ENCODE measurements at places on chromosomes 13 and 19.

DNA sequence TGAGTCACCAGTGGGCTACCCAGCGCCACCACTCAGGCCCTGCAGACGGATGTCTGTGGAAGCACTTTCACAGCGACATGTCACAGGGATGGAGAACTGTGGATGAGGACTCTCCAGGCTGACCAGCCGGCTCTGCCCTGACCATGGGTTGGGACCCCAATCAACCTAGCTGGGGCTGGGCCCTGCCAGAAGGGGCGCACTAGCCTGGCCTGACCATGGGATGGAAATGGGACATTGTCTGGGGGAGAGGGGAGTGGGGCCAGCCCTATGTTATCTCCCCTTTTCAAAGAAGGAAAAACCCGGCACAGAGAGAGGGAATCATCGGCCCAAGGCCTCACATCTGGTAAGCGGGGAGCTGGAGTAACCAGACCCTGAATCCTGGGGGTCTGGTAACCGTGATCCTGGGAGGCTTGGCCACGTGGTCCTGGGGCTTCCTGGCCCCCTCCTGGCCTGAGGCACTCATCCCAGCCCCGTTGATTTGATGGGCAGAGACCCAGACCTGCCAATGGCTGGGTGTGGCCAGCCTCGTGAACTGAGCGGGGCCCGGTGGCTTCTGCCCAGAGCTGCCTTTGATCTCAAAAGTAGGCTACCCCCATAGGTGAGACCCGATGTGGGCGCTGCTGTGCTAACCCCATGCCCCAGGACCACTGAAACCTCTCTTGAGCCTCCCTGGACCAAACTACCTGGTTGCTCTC lies 11.2 kb upstream of the SLC7A10 start:
- DNase-seq, result no peak

GRCh38 chr19:16293118-16294091 lies 31.2 kb upstream of the KLF2 start:
- no peak for DNase-seq

GRCh38 chr13:31022928-31023530 lies 90.6 kb downstream of the TEX26 start:
- DNase-seq, result no peak

DNA sequence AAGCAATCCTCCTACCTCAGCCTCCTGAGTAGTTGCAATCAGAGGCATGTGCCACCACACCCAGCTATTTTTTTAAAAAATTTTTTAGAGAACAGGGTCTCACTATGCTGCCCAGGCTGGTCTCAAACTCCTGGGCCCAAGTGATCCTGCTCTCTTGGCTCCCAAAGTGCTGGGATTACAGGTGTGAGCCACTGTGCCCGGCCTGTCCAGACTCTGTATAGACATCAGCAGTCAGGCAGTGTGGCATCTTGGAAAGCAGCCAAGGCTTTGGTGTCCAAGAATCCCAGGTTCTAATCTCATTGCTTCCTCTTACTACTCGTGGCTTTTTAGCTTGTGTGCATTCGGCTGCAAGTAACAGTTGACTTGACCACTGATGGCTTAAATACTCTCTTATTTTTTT lies 43.4 kb downstream of the BICRA start:
- DNase-seq, result no peak

DNA sequence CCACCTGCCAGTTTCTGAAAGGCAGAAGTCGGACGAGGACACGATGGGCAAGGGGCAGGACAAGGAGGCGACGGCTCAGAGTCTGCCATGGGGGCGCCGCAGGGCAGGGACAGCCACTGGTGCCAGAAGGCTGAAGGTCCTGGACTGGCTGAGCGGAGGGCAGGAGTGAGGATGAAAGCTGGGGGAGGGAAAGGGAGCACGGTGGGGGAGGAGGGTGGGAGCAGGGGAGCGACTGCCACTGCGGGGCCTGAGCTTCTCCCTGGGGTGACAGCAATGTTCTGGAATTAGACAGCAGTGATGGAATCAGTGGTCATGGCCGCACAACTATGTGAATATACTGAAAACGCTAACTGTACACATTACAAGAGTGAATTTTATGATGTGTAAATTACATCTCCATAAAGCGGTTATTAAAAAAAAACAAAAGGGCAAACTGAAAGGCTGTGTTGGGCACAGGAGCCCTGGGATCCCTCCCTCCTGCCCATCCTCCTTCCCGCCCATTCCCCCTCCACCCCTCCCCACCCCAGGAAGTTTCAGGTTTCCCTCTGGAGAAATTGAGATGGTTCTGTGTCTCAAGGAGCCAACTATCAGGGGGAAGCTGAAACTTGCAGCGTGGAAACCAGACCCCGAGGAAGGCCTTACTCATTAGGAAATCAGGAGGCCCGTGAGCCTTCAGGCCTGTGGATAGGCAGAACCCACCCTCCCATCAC lies 15.9 kb downstream of the MLLT1 start:
- no peak for DNase-seq

- DNase-seq, result no peak
These were observed 229.0 kb downstream of the POSTN start for GRCh38 chr13:37369616-37370015.

DNA sequence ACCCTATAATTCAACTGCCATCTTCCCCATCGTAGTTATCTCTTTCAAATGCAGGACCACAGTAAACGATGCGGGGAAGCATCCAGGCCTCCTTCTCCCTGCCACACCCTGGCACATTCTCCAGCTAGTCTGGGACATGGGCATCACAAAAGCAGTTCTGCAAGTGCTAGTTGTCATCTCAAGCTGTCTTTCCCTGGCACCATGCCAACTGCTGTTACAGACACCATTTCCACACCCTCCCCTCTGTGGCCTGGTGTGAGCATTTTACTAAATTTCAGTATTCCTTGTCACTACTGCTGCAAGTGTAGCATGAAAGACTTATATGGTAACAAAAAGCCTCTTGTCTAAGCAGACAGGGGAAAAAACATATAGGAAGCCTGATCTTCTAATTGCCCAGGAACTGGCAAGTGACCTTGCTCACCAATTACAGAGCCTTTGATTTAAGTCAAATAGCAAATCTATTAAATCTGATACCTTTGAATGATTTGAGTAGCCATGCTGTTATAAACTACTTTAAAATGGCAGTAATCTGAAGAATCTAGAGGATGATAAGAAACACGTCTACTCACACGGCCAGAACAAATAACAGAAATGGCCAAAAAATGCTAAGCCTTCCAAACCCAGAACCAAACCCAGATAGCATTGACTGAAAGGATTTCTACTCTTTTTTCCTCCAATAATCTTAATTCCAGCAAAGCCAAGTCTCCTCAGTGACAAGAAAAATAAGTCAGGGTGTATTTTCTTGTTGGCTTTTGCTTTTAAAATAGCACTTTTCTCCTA lies 179.0 kb downstream of the NUFIP1 start:
- DNase-seq, result peak; percentile 0

- no peak for DNase-seq
These were observed 549.4 kb upstream of the SLITRK1 start for GRCh38 chr13:84431646-84432045.

- no peak for DNase-seq
These were observed 24.8 kb upstream of the SLC1A5 start for GRCh38 chr19:46812977-46813838.

DNA sequence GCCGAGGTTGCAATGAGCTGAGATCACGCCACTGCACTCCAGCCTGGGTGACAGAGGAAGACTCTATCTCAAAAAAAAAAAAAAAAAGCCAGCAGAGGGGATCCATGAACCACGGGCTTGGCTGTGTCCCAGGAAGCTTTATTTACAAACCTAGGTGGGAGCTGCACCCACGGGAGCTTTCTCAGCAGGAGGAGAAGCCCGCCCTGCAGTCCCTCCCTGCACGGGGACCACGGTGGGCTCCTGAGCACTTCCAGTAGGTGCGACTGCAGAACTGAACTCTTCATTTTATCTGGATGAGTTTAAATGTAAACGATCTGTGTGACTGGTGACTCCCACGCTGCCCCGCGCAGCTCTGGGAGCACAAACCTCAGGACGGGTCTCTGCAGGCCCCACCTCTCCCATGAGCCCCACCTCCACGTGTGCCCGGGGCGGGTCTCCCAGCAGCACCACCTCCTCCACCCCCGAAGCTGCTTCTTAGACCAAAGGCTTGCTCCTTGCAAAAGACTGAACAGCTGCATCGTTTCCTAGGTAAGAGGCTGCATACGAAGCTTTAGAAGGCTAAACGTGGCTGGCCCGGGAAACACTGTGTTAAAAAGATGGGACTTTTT lies 66.4 kb downstream of the SPACA7 start:
- DNase-seq, result no peak

GRCh38 chr13:41196011-41196410 lies 1.6 kb upstream of the KBTBD7 start:
- DNase-seq, result no peak

- DNase-seq, result peak; percentile 75
These were observed at the start of gene SIN3B for GRCh38 chr19:16829010-16829821. Gene SIN3B (plus strand): TSS chr19:16829398. CDS start chr19:16829421, 23 bp downstream.

GRCh38 chr19:1177322-1178114 lies 3.5 kb upstream of the SBNO2 start:
- DNase-seq, result no peak

GRCh38 chr13:36834299-36834698 lies 15.3 kb downstream of the RFXAP start:
- DNase-seq, result no peak

- DNase-seq, result no peak
These were observed 532.7 kb downstream of the RFC3 start for GRCh38 chr13:34350671-34351070.

DNA sequence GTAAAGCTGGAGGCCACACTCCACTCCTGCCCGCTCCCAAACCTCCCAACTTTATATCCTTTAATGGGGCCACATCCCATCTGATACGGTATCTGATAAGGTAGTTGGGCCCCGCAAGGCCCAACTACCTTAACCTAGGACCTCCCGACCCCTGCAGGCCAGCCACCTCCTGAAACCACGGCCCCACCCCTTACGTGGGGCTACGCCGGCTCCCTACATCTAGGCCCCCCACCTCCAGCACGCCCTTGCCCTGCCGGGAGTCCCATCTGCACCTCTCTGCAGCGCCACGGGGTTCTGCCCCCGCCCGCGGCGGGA lies 2.2 kb downstream of the IGFLR1 start:
- DNase-seq, result no peak

GRCh38 chr19:32246006-32246405 lies 99.4 kb upstream of the ZNF507 start:
- DNase-seq, result no peak

- no peak for DNase-seq
These were observed 1.5 kb downstream of the ZNF296 start for GRCh38 chr19:45074744-45075300.

GRCh38 chr19:36773223-36773579 lies 594 bp upstream of the ZNF850 start:
- DNase-seq, result no peak

GRCh38 chr19:54415208-54415900 lies at the start of gene TTYH1:
Gene TTYH1 (plus strand): TSS chr19:54415464. CDS start chr19:54415553, 89 bp downstream.
- DNase-seq, result no peak

- DNase-seq, result no peak
These were observed 321.8 kb upstream of the NBEA start for GRCh38 chr13:34620074-34620850.

DNA sequence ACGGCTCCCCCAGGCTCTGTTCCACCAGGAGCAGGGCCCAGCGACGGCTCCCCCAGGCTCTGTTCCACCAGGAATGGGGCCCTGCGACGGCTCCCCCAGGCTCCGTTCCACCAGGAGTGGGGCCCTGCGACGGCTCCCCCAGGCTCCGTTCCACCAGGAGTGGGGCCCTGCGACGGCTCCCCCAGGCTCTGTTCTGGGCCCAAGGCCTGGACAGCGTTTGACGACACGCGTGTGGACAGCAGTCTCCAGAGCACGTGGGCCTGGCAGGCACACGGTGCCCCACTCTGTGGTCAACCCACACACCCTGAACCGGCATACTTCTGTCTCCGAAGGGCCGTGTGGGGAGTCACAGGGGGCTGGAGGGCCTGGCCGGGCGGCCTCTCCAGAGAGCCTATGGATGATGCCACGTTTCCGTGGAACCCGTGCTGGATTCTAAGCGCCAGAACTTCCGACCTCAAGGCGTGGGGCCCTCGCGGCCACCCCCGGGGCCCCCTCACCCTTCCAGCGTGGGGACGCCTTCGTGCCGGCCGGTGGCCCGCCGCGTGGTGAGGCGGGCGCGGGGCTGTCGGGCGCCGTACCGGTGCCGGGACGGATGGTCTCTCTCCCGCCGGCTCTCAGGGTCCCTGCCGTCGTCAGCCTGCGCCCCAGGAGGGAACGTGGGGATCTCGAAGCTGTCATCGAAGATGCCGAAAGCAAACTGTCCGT lies 11.6 kb downstream of the FGF22 start:
- no peak for DNase-seq

DNA sequence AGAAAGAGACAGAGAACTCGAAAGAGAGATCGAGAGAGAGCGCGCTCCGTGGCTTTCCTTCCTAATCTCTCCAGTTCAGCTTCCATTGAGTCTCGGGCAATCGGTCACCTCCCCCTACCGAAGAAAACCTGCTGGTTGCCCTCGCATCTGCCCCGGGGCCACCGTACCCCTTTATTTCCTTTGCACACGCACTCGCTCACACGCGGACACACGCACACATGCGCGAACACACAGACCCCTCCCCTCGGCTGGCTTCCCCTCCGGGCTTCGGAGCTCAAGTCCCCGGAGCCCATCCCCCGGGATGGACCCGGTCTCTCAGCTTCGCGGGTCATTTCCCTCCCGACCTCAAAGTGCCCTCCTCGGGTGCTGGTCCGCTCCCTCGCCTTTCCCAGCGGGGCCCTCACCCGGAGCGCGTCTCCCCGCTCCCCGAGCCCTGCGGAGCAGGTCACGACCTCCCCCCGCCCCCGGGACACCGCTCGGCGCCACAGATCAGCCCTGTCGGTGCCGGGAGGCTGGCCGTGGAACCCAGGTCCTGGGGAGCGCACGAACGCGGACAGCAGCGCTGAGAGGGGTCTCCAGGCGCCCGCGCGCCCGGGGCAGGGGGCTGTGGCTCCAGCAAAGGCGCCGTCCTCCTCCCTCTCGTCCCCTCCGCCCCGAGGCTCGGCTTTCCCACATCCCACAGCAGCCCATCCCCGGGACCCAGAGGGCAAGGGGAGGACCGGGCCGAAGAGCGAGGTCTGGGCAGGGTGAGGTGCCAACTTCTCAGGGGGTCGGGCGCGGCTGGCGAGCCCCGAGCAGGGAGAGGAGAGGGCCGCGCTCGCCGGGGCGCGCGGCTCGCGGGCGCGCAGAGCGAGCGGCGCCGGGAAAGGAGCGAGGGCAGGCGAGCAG lies 1.8 kb downstream of the DACH1 start:
- DNase-seq, result no peak

- no peak for DNase-seq
These were observed 429.6 kb downstream of the KLF12 start for GRCh38 chr13:73704587-73704986.

- DNase-seq, result no peak
These were observed 156.3 kb downstream of the NDFIP2 start for GRCh38 chr13:79637133-79637763.

GRCh38 chr19:5933391-5934068 lies 19.5 kb downstream of the CAPS start:
- no peak for DNase-seq

- DNase-seq, result no peak
These were observed 1.8 kb downstream of the ETHE1 start for GRCh38 chr19:43524922-43525835.

GRCh38 chr13:106277484-106278154 lies 257.8 kb downstream of the EFNB2 start:
- DNase-seq, result no peak

GRCh38 chr19:1237754-1238368 lies at the start of gene CBARP:
Gene CBARP (minus strand): TSS chr19:1238005. CDS start chr19:1236100, 1,905 bp downstream.
- DNase-seq, result peak; percentile 25

Measured in NCI-H774 (cell line).